ENCODE measurements at places on chromosomes 16 and 17. TPM values are rescaled to one million over a fixed set of nuclear protein-coding genes. Genes with fewer than 3 reads are reported as not detected.

C1QTNF1 gene
- total RNA-seq: not detected

LRRC37A gene
- 7.1 TPM for total RNA-seq

NPTX1 gene
- 71.2 TPM for total RNA-seq

TMEM238L gene
- total RNA-seq: not detected

TK2 gene
- total RNA-seq: 9.6 TPM

TAOK2 gene
- total RNA-seq: 42.2 TPM

CLEC18A gene
- 2.1 TPM for total RNA-seq

ARHGAP44 gene
- total RNA-seq: 0.05 TPM

KCNG4 gene
- total RNA-seq: not detected

TSPAN10 gene
- total RNA-seq: 0.48 TPM

HOXB13 gene
- not detected for total RNA-seq

SLC13A2 gene
- total RNA-seq: not detected

YBX2 gene
- total RNA-seq: 0.67 TPM

CACNG3 gene
- not detected for total RNA-seq

KRTAP3-1 gene
- not detected for total RNA-seq

ZDHHC7 gene
- 28.3 TPM for total RNA-seq

CD300LG gene
- not detected for total RNA-seq

GSG1L gene
- not detected for total RNA-seq

GHDC gene
- total RNA-seq: 15.8 TPM

RNF112 gene
- total RNA-seq: 0.20 TPM

ARL5C gene
- not detected for total RNA-seq

SOST gene
- total RNA-seq: not detected

TP53TG3B gene
- not detected for total RNA-seq

SDF2 gene
- total RNA-seq: 43.1 TPM

TMEM97 gene
- 27.6 TPM for total RNA-seq

ZNF821 gene
- 10.2 TPM for total RNA-seq

CTF1 gene
- 0.20 TPM for total RNA-seq

ACSM2A gene
- not detected for total RNA-seq

PABPN1L gene
- not detected for total RNA-seq

CLEC18B gene
- 0.60 TPM for total RNA-seq

METTL22 gene
- 28.1 TPM for total RNA-seq

ZC3H7A gene
- 69.3 TPM for total RNA-seq

CAPNS2 gene
- not detected for total RNA-seq

PYCARD gene
- 96.9 TPM for total RNA-seq

CCL8 gene
- not detected for total RNA-seq

HOXB8 gene
- not detected for total RNA-seq

SHCBP1 gene
- 31.5 TPM for total RNA-seq

KRTAP17-1 gene
- total RNA-seq: not detected

STAT5A gene
- 131 TPM for total RNA-seq

GSDMA gene
- 0.29 TPM for total RNA-seq

RSKR gene
- 19.2 TPM for total RNA-seq

TMEM114 gene
- not detected for total RNA-seq

TMEM98 gene
- not detected for total RNA-seq

ITGA2B gene
- 0.40 TPM for total RNA-seq

SLC16A6 gene
- 3.7 TPM for total RNA-seq

EVPL gene
- 0.18 TPM for total RNA-seq

OR3A3 gene
- not detected for total RNA-seq

SMIM36 gene
- not detected for total RNA-seq

Measured in activated naive CD4-positive, alpha-beta T cell treated with anti-CD3 and anti-CD28 coated beads, Interleukin-2, amount 10 ng/mL, durations not matched to agents 5 hours and 36 hours (primary cell).